ENCODE measurements at places on chromosomes 4 and X.

GRCh38 chrX:109886122-109886761 is 116.7 kb upstream of the TMEM164 start:
- peak; percentile 28 for DNase-seq

GRCh38 chrX:38278682-38279081 is 48.6 kb downstream of the RPGR start:
- no peak for DNase-seq

- no peak for DNase-seq
Observed at GRCh38 chr4:105546086-105546485, 6.3 kb upstream of the ARHGEF38 start.

DNA sequence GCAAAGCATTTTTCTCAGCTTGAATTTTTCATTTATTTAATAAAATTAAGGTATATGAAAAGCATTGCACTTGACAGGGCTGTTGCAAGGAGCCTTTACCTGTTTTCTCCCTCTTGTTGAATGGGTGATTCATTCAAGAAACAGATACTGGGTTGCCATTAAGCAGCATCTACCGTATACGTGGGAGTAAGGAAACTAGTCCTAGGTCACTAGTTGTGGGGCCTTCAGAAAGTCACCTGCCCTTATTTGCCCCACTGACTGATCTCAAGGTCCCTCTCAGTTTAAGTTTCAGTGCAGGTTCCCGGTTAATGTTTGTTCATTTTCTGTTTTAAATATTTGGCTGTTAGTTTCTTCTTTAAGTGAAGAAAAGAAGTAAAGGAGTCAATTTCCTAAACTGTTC is 34.0 kb downstream of the LHFPL1 start:
- no peak for DNase-seq

Data from activated CD8-positive, alpha-beta memory T cell treated with anti-CD3 and anti-CD28 coated beads, Interleukin-2, amount 50 U/mL, for 4 hours (primary cell).